ENCODE measurements at places on chromosomes 3 and 15. TPM values are rescaled to one million over a fixed set of nuclear protein-coding genes. Genes with fewer than 3 reads are reported as not detected.
A peak's percentile ranks its signal among the peaks of the same experiment; 100 is the strongest.

DNA sequence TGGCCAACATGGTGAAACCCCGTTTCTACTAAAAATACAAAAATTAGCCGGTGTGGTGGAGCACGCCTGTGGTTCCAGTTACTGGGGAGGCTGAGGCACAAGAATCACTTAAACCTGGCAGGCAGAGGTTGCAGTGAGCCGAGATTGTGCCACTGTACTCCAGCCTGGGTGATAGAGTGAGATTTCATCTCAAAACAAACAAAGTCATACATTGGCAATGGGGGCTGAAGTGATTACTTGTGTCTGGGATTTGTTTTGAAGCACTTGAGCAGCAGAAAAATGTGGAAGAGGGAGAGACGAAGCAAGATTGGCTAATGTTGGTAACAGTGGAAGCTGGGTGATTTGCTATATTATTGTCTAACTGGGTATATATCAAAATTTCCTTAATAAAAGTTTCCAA, 13.4 kb upstream of the TMEM40 start:
- H3K4me3 ChIP-seq = no peak overlapping the region
- H3K27ac ChIP-seq = no peak overlapping the region
- no peaks in the 10 kb centered on the region for H3K36me3 ChIP-seq
- H3K4me1 ChIP-seq = no peaks in the 10 kb centered on the region
- no peaks in the 10 kb centered on the region for H3K27me3 ChIP-seq

- no peaks in the 10 kb centered on the region for H3K27me3 ChIP-seq
- peak overlapping the region; percentile 63 for H3K4me3 ChIP-seq
- H3K27ac ChIP-seq = peak overlapping the region; percentile 10
- H3K36me3 ChIP-seq = no peaks in the 10 kb centered on the region
- no peak for DNase-seq
- peaks cover 1% of the 10 kb centered on the region for H3K4me1 ChIP-seq
These were observed 2.9 kb downstream of the PLXND1 start for GRCh38 chr3:129603561-129603942.

DNA sequence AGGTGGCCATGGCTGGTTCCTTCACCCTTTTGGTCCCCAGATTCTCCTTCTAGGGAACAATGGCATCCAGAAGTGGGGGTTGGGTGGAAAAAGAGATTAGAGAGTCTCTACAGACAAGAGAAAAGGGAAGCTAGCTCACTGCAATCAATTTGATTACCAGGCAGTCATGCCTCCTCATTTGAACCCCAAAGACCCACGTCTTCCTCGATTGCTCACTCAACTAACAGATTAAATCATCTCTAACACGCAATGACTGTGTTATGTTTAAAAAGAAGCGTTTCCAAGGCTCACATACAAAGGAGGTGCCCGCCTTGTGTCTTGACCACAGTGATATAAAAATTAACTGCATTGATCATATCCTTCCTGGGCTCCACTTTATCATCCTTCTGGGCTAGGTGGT, 57.6 kb downstream of the BHLHE40 start:
- no peaks in the 10 kb centered on the region for H3K4me1 ChIP-seq
- no peak overlapping the region for H3K4me3 ChIP-seq
- no peak for DNase-seq
- H3K27me3 ChIP-seq = no peaks in the 10 kb centered on the region

DNA sequence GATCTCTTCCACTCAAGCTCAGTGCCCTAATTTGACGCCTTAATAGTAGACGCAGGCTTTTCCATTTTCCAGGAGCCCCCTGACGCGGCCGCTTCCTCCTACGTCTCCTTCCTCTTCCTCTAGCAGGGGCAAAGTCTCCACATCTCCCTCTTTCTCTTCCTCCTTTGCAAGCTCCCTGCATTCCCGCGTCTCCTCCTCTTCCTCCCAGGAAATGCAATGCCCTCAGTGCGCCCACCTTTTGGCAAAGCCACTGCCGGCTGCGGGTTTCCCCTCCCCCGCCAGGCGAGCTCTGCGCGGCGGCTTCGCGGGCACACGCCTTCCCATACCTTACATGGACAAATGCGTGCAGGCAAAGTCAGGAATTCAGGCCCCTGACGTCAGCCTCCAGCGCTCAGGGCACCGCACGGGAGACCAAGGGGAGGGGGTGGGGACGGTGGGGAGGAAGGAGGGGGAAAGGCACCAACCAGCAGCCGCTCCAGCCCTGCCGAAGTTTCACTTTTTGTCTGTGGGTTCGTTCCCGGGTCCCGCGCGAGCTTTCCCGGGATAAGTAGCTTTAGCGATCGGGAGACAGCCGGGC, 432 bp upstream of the LPP start:
- peaks cover 42% of the 10 kb centered on the region for H3K4me1 ChIP-seq
- peak; percentile 63 for DNase-seq
- peak overlapping the region; percentile 83 for H3K4me3 ChIP-seq
- no peaks in the 10 kb centered on the region for H3K36me3 ChIP-seq

DNA sequence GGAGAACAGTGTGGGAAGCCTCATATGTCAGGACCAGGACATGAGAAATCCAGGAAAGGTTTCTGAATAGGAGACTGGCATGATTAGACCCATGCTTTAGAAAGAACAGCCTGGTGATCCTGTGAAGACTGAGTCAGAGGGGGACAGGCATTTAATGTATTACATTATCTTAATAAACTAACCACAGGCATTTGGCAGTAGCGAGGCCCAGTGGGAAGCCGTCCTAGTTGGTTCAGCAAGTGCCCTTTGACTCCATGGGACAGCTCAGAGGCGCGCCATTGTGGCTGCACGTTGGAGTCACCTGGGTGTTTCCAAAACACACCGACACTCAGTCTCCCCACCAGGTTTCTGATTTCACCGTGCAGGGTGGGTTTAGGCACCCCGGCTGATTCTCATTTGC, 90.5 kb upstream of the DGKG start:
- no peaks in the 10 kb centered on the region for H3K4me1 ChIP-seq
- H3K36me3 ChIP-seq = no peaks in the 10 kb centered on the region
- H3K27me3 ChIP-seq = no peaks in the 10 kb centered on the region

DNA sequence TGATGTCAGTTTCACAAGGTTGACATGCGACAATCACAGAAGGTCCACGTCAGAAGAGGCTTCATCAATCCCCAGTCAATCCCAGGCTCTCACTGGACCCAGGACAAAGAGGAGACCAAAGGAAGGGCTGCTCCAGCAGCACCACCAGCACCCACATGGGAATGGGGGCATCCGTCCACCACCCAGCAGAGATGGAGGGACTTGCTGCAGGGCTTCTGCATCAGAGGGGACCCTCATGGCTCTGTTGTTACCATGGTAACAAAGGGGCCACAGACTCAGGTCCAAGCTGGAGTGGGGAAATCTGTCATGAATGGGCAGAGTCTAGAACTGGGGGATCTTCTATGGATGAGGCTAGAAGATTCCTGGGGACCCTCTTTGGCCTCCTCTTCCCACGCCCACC, 13.1 kb downstream of the PLA2G4F start:
- no peaks in the 10 kb centered on the region for H3K36me3 ChIP-seq
- no peaks in the 10 kb centered on the region for H3K27me3 ChIP-seq
- no peak overlapping the region for H3K4me3 ChIP-seq
- no peak for DNase-seq

DNA sequence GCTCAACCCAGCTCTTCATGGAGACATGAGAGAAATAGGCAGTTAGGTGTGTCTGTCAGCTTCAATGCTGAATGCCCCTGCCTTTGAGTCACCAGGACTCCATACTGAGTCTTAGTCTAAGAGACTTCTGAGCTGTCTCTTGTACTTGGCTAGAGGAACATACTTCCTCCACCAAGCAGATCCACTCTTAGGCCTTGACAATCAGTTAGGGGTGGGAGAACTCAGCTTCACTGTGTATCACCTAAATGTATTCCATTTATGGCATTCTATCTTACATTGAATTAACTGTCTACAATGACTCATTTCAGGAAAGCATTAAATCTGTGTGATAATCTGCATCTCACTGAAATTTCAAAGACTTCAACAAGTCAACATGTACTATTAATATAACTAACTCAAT, 66.0 kb downstream of the STAC start:
- no peaks in the 10 kb centered on the region for H3K36me3 ChIP-seq
- H3K27me3 ChIP-seq = no peaks in the 10 kb centered on the region
- no peak overlapping the region for H3K27ac ChIP-seq
- no peak overlapping the region for H3K4me3 ChIP-seq

GRCh38 chr3:191008074-191008473, 145.6 kb upstream of the GMNC start:
- H3K27me3 ChIP-seq = no peaks in the 10 kb centered on the region
- H3K36me3 ChIP-seq = no peaks in the 10 kb centered on the region
- no peak overlapping the region for H3K27ac ChIP-seq
- no peaks in the 10 kb centered on the region for H3K4me1 ChIP-seq

GRCh38 chr15:64426845-64427465, 33.4 kb upstream of the ZNF609 start:
- H3K27me3 ChIP-seq = no peaks in the 10 kb centered on the region
- no peak overlapping the region for H3K4me3 ChIP-seq
- no peak overlapping the region for H3K27ac ChIP-seq
- H3K36me3 ChIP-seq = peaks cover 13% of the 10 kb centered on the region

- peak overlapping the region; percentile 70 for H3K4me3 ChIP-seq
- peaks cover 4% of the 10 kb centered on the region for H3K4me1 ChIP-seq
- no peak for DNase-seq
These were observed 712 bp upstream of the MME start for GRCh38 chr3:155079468-155079745.

GRCh38 chr3:66582721-66583423, 82.0 kb upstream of the LRIG1 start:
- no peaks in the 10 kb centered on the region for H3K36me3 ChIP-seq
- no peak overlapping the region for H3K4me3 ChIP-seq
- no peaks in the 10 kb centered on the region for H3K27me3 ChIP-seq
- no peak for DNase-seq
- H3K27ac ChIP-seq = no peak overlapping the region

GRCh38 chr3:169658311-169658931, 5.1 kb downstream of the MECOM start:
- H3K4me1 ChIP-seq = peaks cover 9% of the 10 kb centered on the region
- no peak overlapping the region for H3K27ac ChIP-seq
- no peak overlapping the region for H3K4me3 ChIP-seq
- no peaks in the 10 kb centered on the region for H3K27me3 ChIP-seq
- DNase-seq = no peak
- H3K36me3 ChIP-seq = no peaks in the 10 kb centered on the region

- H3K36me3 ChIP-seq = peaks cover 41% of the 10 kb centered on the region
- H3K27ac ChIP-seq = no peak overlapping the region
- no peaks in the 10 kb centered on the region for H3K27me3 ChIP-seq
- H3K4me1 ChIP-seq = no peaks in the 10 kb centered on the region
- no peak overlapping the region for H3K4me3 ChIP-seq
These were observed 43.6 kb downstream of the HMG20A start for GRCh38 chr15:77464129-77464865.

DNA sequence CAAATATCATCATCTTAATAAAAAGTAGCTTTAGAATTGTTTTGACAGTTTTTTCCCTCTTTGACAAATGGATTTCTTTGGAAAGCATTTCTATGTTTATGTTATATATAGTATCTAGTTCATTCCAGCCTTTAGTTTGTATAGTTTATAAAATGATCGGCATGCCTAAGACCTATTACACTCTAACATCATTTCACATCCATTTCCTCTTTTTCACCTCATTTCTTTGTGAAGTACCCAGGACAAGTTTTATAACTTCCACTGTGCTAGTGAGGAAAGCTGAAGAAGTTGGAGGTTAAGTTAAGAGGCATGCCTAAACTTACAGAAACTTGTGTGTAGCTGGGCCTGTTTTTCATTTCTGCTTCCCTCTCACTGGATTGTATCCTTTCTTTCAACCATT, 178.4 kb downstream of the TP63 start:
- H3K4me3 ChIP-seq = no peak overlapping the region
- DNase-seq = no peak
- no peak overlapping the region for H3K27ac ChIP-seq
- no peaks in the 10 kb centered on the region for H3K36me3 ChIP-seq
- no peaks in the 10 kb centered on the region for H3K27me3 ChIP-seq

- no peak for DNase-seq
- H3K36me3 ChIP-seq = no peaks in the 10 kb centered on the region
- peaks cover 8% of the 10 kb centered on the region for H3K4me1 ChIP-seq
- H3K4me3 ChIP-seq = no peak overlapping the region
These were observed 28.5 kb downstream of the TRIM42 start for GRCh38 chr3:140706360-140706759.

DNA sequence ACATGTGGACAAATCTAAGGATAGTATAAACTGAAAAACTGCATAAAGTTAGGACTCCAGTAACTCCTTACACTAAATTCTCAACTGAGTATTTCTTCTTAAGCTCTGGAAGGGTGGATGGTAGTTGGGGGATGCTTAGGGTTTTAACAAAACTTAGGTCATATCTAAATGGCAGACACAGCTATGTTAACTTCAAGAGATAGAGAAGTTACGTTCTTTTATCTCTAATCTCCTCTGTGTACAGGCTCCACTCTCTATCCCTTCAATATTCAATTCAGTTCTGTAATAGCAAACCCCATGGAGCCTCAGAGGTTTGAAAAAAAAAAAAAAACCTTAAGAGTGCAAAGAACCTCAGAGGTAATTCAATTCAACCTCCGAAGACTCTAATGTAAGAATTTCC, 3.1 kb downstream of the CMTM6 start:
- peak overlapping the region; percentile 25 for H3K4me3 ChIP-seq
- no peaks in the 10 kb centered on the region for H3K27me3 ChIP-seq
- peaks cover 17% of the 10 kb centered on the region for H3K4me1 ChIP-seq
- H3K36me3 ChIP-seq = no peaks in the 10 kb centered on the region

- H3K4me1 ChIP-seq = no peaks in the 10 kb centered on the region
- no peaks in the 10 kb centered on the region for H3K27me3 ChIP-seq
- H3K27ac ChIP-seq = no peak overlapping the region
- H3K4me3 ChIP-seq = no peak overlapping the region
These were observed 54.0 kb downstream of the NR1D2 start for GRCh38 chr3:23999012-23999641.

DNA sequence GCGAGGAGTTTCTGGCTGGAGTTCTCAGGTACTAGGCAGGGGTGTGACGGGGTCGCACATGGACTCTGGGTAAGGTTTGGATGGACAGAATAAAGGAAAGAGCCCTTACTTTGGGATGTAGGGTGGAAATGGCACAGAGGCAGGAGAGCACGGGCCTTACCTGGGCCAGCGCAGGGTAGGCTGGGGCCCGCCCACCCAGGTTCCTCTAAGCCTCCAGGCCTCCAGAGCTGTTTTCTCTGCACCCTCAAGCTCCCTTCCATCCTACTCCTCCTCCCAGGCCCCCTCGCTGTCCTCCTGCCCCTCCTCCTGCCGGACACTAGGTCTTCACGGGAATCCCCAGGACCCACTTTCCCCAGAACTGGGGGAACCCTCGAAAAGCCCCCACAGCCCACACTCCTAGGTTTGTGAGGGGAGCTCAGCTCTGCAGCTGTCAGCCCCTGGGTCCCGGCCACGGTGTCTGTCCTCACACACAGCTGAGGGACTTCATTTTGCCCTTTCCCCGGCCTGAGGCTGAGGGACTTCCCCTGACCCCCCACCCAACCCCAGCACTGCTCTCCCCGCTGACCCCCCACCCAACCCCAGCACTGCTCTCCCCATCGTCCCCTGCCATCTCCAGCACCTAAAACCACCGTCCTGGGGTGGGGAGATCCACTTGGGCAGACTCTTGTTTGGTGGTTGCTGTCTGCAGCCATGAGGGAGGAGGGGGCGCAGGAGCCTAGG, 53.0 kb upstream of the PCSK6 start:
- H3K4me3 ChIP-seq = no peak overlapping the region
- no peak for DNase-seq
- no peak overlapping the region for H3K27ac ChIP-seq
- H3K4me1 ChIP-seq = no peaks in the 10 kb centered on the region
- no peaks in the 10 kb centered on the region for H3K27me3 ChIP-seq

GRCh38 chr3:79937567-79937966, 169.8 kb upstream of the ROBO1 start:
- H3K36me3 ChIP-seq = no peaks in the 10 kb centered on the region
- no peaks in the 10 kb centered on the region for H3K4me1 ChIP-seq
- DNase-seq = no peak
- no peak overlapping the region for H3K4me3 ChIP-seq
- H3K27ac ChIP-seq = no peak overlapping the region

Gene COL7A1
- total RNA-seq = 0.37 TPM

Gene OCA2
- total RNA-seq = 0.25 TPM

Gene STARD9
- 0.75 TPM for total RNA-seq

Gene RAB8B
- 9.9 TPM for total RNA-seq

Gene XIRP1
- not detected for total RNA-seq

Gene NANOGP8
- total RNA-seq = 0.17 TPM

Gene RPL35A
- total RNA-seq = 121 TPM

Gene SPINK8
- not detected for total RNA-seq
